ENCODE measurements at places on chromosomes 2 and 18.

DNA sequence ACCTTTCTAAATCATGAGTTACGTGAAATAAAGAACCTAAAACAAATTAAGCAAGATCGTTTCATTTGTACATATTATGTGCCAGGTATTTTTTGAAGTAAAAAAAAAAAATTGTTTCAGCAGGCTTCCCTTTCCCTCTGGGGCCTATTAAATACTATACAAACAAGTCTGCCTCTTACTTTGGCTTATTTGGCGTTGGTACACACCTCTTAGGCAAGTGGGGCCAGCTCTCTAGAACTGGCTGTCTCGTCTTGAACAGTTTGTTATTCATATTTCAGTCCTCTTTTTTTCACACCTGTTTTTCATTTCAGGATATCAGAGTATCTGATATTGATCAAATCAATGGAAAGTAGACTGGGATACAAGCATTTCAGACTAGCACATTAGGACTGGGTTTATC lies 27.4 kb upstream of the PPP3R1 start:
- DNase-seq = no peak

GRCh38 chr2:10215393-10215935 lies 87.2 kb upstream of the HPCAL1 start:
- no peak for DNase-seq

GRCh38 chr2:241091734-241092445 lies 10.2 kb downstream of the MTERF4 start:
- DNase-seq = no peak

DNA sequence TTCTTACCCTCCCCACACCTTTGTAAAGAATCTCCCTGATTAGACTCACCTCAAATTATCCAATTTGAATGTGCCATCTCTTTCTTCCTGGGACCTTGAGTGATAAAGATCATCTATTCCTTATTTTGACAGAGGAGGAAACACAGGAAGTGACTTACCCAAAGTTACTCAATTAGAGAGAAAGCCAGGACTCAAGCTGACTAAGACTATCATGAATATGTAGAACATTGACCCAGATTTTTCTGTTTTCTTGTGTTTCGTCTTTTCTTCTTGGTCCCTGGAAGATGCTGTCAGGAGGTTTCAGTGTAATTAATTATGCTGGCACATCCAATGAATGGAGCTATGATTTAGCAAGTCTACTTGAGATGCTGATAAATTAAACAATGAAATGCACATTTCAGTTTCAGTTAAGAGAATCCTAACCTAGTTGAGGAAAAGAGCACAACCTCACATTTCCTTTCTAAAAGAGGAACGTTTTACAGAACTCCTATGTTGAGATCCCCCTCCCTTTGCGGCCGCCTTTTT lies 380.4 kb downstream of the CLIP4 start:
- DNase-seq = no peak

Data from stimulated activated naive CD4-positive, alpha-beta T cell treated with Interleukin-2 at 50 U/mL for 16 hours (primary cell).